ENCODE measurements at places on chromosomes 7 and 10.

GRCh38 chr10:93873420-93874115 lies 20.2 kb upstream of the SLC35G1 start:
- no peak for DNase-seq

GRCh38 chr10:77168861-77169260 lies 468.7 kb downstream of the KCNMA1 start:
- no peak for DNase-seq

- peak; percentile 11 for DNase-seq
These were observed 489.2 kb upstream of the KCND2 start for GRCh38 chr7:119783799-119784198.

- no peak for DNase-seq
These were observed 127.8 kb upstream of the PPIF start for GRCh38 chr10:79219322-79219957.

DNA sequence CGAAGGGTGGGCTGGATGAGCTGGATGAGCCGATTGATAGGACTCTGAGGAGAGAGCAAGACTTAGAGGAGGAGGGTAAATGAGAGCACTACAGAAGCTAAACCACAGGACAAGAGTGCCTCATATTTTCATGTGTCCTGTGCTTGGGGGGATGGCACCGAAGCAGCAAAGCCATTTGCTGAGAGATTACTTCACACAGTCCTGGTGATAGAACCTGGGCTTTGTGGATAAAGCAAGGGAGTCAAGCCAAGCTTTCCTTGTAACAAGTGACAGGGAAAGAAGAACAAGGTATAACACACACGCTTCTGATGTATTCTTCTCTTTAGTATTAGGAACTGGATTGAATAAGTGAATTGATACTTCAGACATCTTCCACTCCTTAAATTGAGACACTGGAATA lies 253.7 kb downstream of the ANKRD7 start:
- DNase-seq: no peak

GRCh38 chr10:122665946-122666345 lies 33.7 kb downstream of the C10orf120 start:
- DNase-seq: no peak
